ENCODE measurements at places on chromosomes 13 and 19. TPM values are rescaled to one million over a fixed set of nuclear protein-coding genes. Genes with fewer than 3 reads are reported as not detected.

Gene GJB6
- not detected for total RNA-seq

Gene ZNF837
- total RNA-seq, result 2.9 TPM

Gene ZNF564
- total RNA-seq, result 9.7 TPM

Gene SLAIN1
- 3.4 TPM for total RNA-seq

Gene PGLYRP1
- total RNA-seq, result not detected

Gene SPACA6
- total RNA-seq, result 51.0 TPM

Gene MYO16
- 0.05 TPM for total RNA-seq

Gene MATK
- not detected for total RNA-seq

Gene LACC1
- total RNA-seq, result 7.3 TPM

Gene COX7A1
- total RNA-seq, result 0.64 TPM

Gene TBC1D4
- 24.0 TPM for total RNA-seq

Gene GRIN3B
- total RNA-seq, result 2.7 TPM

Gene FBXO17
- total RNA-seq, result 15.9 TPM

Gene CNMD
- not detected for total RNA-seq

Gene RSPH6A
- total RNA-seq, result 0.23 TPM

Gene PNMA8B
- 1.9 TPM for total RNA-seq

Gene STARD13
- 28.7 TPM for total RNA-seq

Gene TNNI3
- not detected for total RNA-seq

Gene CGB7
- total RNA-seq, result 8.8 TPM

Gene ICAM3
- total RNA-seq, result 12.4 TPM
